ENCODE measurements at places on chromosomes 4 and X.

- DNase-seq: no peak
Observed at GRCh38 chrX:66150163-66150562, 13.9 kb upstream of the HEPH start.

DNA sequence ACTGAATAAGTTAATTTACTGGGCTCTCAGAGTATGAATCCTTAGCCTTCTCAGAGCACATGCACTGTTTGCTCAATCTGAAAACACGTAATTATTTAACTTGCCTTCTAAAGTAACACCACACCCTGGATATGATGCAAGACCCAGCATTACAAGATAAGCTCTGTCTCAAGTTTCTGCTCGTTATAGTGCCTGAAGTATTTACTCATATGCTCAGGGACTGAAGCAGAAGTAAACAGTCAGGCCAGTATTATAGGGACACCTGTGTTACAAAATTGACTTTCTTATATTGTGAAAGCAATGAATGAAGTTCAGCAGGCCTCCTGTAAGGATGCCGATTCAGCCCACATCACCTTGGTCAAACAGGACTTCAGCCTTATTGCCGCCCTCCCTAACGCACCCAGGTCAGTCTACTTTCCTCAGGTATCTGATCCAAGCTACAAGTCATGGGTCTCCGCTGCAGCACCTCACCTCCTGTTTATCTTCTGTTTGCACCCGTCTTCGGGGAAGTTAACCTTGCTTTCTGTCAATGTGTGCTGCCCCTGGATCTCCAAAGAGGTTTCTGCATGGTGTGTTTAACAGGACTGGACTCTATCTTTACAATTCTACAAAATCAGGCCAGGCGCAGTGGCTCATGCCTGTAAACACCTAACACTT lies 42.8 kb upstream of the KLF3 start:
- DNase-seq: no peak

DNA sequence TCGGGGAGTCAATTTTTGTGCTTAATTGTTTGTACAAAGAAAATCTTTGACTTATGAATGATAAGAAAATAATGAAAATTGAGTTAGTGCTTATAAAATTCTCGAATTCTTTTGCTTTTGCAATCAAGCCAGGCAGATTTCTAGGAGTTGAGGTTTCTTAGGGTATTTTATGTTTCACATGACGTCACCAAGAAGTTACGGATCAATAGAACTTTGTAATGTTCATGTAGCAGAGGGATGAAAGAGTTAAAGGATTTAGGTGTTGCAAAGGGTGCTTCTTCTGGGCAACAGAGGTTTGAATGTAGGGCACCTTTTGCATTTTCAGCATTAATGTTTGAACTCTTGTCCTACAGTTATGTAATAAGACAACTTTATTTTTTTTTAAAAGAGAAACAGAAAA lies 19.4 kb downstream of the GBA3 start:
- no peak for DNase-seq

- DNase-seq: no peak
Observed at GRCh38 chr4:48979914-48980579, 6.0 kb upstream of the CWH43 start.

DNA sequence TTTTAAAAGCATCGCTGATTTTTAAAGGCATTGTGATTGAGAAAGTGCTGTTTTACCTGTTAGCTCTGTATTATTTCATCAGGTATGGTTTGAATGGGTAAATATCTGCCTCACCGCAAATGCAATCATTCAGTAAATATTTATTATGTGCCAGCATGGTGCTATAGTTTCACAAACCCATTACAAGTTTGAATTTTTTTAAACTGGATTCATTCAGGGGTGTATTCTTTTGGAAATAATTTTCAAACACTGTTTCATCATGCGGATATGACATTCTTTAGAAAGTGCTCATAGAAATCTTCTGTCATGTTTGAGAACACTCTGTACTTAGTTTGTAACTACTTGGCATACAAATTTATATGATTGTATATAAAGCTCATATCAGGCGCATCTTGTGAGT lies 37.2 kb downstream of the LIMCH1 start:
- no peak for DNase-seq

DNA sequence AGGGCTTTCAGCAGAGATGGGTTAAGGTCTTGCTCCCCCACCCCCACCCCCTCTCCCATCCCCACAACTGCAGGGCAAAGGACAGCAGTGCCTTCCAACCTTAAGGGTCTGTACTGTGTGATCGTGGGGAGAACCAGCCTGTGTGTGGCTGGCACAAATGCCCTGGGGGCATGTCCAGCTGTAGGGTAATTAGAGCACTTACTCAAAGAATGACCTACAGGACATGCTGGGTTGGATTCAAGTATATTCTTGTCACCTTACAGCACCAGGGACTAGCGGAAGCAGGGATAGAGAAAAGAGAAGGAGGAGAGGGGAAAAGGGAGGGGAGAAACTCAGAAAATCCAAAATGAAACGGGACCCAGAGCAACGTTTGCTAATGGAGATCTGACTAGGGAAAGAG lies 191.3 kb upstream of the GATB start:
- no peak for DNase-seq

- DNase-seq: no peak
Observed at GRCh38 chrX:10821293-10821692, 200.9 kb upstream of the MID1 start.

DNA sequence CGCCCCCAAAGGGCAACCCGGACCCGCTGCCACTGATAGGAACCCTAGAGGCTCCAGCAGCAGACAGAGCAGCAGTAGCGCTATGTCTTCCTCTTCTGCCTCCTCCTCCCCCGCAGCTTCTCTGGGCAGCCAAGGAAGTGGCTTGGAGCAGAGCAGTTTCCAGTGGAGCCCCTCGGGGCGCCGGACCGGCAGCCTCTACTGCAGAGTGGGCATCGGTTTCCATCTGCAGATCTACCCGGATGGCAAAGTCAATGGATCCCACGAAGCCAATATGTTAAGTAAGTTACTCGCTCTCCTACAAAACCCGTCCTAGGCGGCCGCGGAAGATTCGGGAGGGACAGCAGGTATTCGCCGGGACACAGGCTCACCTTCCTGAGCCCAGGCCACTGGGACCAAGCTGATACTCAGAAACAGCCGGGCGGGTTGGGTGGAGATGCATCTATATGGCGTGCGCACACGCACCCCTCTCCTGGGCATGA lies 477 bp downstream of the FGF5 start:
- no peak for DNase-seq

GRCh38 chr4:109134921-109135320 lies 167.5 kb downstream of the COL25A1 start:
- DNase-seq: no peak

GRCh38 chr4:138535316-138535715 lies 293.2 kb upstream of the SLC7A11 start:
- DNase-seq: no peak

DNA sequence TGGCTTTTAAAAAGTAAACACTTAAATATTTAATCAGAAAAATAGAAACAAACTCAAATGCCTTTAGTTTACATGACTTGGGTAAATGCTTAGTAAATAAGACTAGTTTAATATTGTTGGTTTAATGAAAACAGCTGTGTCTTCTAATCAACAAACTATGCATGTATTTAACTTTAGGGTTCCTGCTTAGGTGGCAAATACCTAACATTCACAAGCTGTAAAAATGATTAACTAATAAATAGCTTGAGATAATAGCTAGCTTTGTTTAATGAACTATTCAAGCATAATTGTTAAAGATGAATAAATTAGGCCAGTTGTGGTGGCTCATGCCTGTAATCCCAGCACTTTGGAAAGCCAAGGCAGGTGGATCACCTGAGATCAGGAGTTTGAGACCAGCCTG lies 30.0 kb upstream of the USP46 start:
- DNase-seq: no peak

DNA sequence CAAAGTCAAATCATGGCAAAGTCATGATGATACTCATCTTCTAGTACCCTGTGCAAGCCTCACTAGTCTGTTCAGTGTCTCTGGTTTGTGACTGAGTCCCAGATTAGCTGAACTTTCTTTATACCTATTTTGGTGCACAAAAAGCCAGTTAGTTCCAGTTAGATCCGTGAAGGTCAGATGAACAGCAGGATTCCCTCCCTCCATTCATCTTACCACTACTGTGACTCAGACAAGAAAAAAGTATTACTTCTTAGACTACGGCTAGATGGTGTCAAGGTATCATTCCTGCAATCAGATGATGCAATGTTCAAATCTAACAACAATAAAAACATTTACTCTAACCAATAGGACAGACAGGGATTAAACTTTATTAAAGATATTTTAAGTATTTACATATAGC lies 30.4 kb downstream of the ARHGEF6 start:
- no peak for DNase-seq

- no peak for DNase-seq
Observed at GRCh38 chr4:156495836-156496235, 475.8 kb downstream of the PDGFC start.

- DNase-seq: peak; percentile 49
Observed at GRCh38 chr4:40856840-40857362, 107.1 kb downstream of the NSUN7 start.

DNA sequence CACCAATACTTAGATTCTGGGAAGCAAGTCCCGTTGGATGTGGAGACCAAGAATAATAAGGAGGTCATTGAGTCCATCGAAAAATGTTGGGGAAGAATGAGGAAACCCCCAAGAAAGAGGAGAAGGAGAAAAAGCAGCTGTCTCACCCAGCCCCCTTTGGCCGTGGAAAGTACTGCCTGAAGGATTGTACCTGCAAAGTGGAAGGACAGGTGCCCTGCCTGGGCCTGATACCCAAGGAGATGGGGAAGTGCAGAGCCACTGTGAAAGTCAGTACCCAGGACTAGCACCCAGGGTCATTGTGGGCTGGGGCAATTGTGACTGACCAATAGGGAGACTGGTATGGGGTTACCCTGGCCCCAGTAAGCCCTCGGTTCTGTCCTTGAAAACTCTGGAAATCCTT lies 13.8 kb upstream of the CFAP299 start:
- DNase-seq: no peak

- DNase-seq: no peak
Observed at GRCh38 chr4:80271801-80272200, 5.3 kb downstream of the FGF5 start.

- DNase-seq: no peak
Observed at GRCh38 chr4:150358691-150359090, 223.3 kb upstream of the MAB21L2 start.

DNA sequence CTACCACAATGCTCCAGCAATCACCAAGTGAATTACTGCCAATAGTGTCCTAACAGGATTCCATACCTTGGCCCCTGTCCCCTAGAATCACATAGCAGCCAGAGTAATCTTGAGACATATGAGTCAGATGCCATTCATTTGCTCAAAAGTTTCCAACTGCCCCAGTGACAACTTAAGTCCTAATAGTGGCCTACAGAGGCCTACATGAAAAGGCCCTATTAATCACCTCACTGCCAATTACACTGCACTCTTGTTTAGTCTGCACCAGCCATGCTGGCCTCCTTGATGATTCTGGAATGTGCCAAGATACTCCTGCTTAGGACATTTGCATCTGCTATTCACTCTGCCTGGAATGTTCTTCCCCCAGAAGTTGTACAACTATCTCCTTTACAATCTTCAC lies 130.7 kb downstream of the NR3C2 start:
- DNase-seq: no peak

All from stimulated activated CD4-positive, alpha-beta T cell treated with anti-CD3 and anti-CD28 coated beads, Interleukin-4, amount 100 ng/mL, for 4 hours (primary cell).